ENCODE measurements at places on chromosomes 3 and 15. TPM values are rescaled to one million over a fixed set of nuclear protein-coding genes. Genes with fewer than 3 reads are reported as not detected.

The HYKK gene
- total RNA-seq = 1.2 TPM

The GOLGA6D gene
- not detected for total RNA-seq

The CYP8B1 gene
- not detected for total RNA-seq

The GPR149 gene
- not detected for total RNA-seq

The ITGA11 gene
- 0.86 TPM for total RNA-seq

The PARP9 gene
- total RNA-seq = 22.8 TPM

The NANOGP8 gene
- not detected for total RNA-seq

The HYAL1 gene
- 2.8 TPM for total RNA-seq

The ANO10 gene
- total RNA-seq = 54.1 TPM

The NMB gene
- 14.9 TPM for total RNA-seq

The GOLGA6L4 gene
- 0.29 TPM for total RNA-seq

The RARB gene
- 37.2 TPM for total RNA-seq

The TGM5 gene
- not detected for total RNA-seq

The CDHR4 gene
- not detected for total RNA-seq

The TERC gene
- total RNA-seq = 343 TPM

The TMEM158 gene
- 83.0 TPM for total RNA-seq

The AGBL1 gene
- not detected for total RNA-seq

The A4GNT gene
- not detected for total RNA-seq

The MAP1A gene
- 30.6 TPM for total RNA-seq

The KLHL24 gene
- 16.7 TPM for total RNA-seq

The GATA2 gene
- total RNA-seq = 36.9 TPM

The RETNLB gene
- total RNA-seq = not detected

The THAP10 gene
- total RNA-seq = 6.9 TPM

The NEK10 gene
- 6.7 TPM for total RNA-seq

The OGG1 gene
- total RNA-seq = 39.8 TPM

The PAK6 gene
- not detected for total RNA-seq

The DUOXA1 gene
- not detected for total RNA-seq

The CHRM5 gene
- total RNA-seq = not detected

The IL12A gene
- total RNA-seq = 1.7 TPM

The RBP2 gene
- total RNA-seq = not detected

The C3orf70 gene
- 0.29 TPM for total RNA-seq

The PRTG gene
- 2.5 TPM for total RNA-seq

The BTLA gene
- not detected for total RNA-seq

The LRRC31 gene
- total RNA-seq = not detected

The CKMT1B gene
- total RNA-seq = not detected

The SPTBN5 gene
- 0.18 TPM for total RNA-seq

The KLHL40 gene
- not detected for total RNA-seq

The STRIT1 gene
- total RNA-seq = not detected

The MKRN3 gene
- total RNA-seq = not detected

The SMARCC1 gene
- total RNA-seq = 23.6 TPM

The MCF2L2 gene
- 0.29 TPM for total RNA-seq

The MUC20 gene
- not detected for total RNA-seq

The OIP5 gene
- 23.1 TPM for total RNA-seq
